ENCODE measurements at places on chromosomes 16 and 17.

- no peak for DNase-seq
These were observed 54.1 kb upstream of the CNEP1R1 start for GRCh38 chr16:49970797-49971431.

GRCh38 chr17:10666906-10667305 is 9.8 kb upstream of the MYH3 start:
- DNase-seq = no peak

DNA sequence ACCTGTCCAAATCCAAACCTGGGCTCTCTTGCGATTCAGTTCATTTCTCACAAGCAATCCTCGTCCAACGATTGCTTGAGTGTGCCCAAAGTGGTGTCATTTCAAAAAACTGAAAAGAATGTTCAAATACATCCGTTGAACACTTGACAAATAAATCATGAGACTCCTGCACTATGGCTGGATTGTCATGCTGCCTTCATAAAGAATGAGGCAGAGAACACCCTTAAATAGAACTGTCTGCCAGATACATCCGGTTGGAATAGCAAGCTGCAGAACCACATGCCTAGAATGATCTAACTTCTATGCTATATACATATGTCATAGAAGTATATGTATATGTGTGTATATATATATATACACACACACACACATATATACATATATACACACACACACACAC is 55.4 kb upstream of the HAPSTR1 start:
- no peak for DNase-seq

- no peak for DNase-seq
These were observed 324.1 kb downstream of the ZFHX3 start for GRCh38 chr16:72723781-72724180.

- DNase-seq = no peak
These were observed 138.6 kb upstream of the CHMP6 start for GRCh38 chr17:80853076-80853475.

- DNase-seq = no peak
These were observed 491 bp downstream of the IST1 start for GRCh38 chr16:71895679-71896365.

DNA sequence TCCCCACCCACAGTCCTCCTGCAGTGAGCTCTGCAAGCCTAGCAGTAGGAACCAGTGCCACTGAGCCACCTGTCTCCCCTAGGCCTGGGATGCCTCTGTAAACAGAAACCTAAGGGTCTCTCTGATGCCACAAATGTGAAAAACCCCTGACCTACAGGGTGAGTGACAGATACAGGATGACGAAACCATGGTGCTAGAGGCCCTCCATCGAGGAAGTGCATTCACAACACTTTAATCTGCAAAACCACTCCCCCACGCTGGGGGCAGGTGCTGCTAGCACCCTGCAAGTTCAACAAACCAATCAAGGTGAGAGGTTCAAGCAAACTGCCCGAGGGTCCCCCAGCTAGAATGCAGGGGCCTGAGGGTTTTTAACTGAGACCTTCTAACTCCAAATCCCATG is 59.5 kb downstream of the CDYL2 start:
- DNase-seq = no peak

DNA sequence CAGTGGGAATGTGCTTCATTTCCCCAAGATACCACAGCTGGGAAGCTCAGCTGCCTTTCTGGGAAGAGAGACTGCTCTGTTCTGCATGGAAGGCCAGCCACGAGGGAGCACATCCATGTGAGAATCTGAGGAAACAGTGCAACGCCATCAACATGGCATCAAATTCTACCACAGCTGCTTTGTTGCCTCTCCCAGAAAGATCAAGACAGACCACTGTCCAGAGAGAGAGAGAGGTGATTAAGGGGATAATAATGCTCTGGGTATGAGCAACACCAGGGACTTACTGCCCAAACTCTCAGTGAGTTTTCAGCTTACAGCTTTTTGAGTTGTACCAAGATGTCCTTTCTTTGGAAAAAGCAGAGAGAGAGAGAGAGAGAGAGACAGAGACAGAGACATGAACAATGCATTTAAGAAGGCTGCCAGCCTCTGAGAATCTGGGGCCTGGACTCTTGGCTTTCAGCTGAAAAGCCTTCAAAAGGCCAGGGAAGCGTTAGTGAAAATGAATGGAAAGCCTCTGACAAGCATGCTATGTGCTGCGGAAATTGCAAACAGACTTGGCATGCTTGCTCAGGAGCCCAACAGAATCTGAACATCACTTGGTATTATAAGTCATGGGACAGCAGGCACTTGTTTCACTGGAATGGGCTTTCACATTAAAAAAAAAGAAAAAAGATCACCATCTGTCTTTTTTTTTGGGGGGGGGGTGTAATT is 223.1 kb downstream of the MAP2K6 start:
- DNase-seq = no peak

DNA sequence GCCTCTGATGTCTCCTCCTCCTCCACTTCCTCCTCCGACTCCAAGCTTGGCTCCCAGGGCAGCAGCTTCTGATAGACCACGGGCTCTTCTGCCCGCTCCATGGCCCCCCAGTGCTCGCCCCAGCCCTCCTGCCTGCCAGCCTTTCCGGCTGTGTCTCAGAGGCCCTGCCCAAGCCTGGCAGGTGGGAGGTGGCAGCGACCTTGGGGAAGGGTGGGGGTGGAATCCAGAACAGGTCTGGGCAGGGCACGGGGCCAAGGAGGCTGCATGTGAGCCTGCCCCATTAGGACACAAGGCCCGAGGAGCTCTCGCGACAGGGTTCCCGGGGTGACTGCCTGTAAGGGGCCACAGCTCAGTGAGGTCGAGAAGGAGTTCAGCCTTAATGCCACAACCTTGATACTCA is at the start of gene GGT6:
GGT6 (minus strand) TSS at position 157 of the 400 bp plus-strand sequence; CDS start at position 101, 56 bp downstream.
- DNase-seq = no peak

- no peak for DNase-seq
These were observed 53.7 kb upstream of the LGALS9 start for GRCh38 chr17:27577121-27577761.

GRCh38 chr16:76532188-76532973 is 255.2 kb downstream of the CNTNAP4 start:
- DNase-seq = no peak

- DNase-seq = no peak
These were observed 798 bp downstream of the CLDN9 start for GRCh38 chr16:3013491-3013951.

DNA sequence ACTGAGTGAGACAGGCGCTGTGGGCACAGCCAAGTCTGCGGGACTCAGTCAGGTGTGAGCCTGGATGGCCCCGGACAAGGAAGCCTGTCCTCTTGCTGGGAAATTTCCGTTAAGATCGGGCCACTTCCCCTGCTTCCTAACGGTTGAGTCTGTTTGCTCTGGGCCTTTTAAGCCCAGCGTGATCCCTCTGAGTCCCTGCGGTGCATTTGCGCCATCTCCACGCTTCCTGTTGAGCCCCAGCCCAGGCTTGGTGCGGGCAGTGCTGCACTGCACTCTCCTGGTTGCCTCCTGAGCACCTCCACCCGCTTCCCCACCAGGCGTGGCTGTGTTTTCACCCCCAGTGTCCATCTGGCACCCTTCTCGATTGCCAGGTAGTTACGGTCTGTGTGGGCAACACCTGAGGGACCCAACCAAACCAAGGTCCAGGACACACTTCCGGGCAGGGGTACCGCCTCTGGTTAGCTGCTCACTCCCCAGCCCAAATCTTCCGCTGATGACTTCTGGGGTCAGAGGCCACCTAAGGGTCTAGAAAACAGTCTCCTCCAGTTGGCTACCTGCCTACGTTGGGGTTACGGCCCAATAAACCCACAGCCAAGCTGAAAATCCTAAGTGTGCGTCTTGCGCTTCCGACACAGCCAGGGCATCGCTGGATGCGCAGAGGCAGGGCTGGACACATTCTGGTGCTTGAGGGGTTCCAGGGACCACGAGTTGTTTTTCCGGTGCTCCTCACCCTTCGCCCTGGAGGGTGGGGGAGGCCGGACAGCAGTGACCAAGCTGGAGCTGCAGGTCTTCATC is 1.4 kb upstream of the SLC25A10 start:
- DNase-seq = no peak

GRCh38 chr16:31148281-31148728 is 1.6 kb downstream of the PRSS36 start:
- no peak for DNase-seq

DNA sequence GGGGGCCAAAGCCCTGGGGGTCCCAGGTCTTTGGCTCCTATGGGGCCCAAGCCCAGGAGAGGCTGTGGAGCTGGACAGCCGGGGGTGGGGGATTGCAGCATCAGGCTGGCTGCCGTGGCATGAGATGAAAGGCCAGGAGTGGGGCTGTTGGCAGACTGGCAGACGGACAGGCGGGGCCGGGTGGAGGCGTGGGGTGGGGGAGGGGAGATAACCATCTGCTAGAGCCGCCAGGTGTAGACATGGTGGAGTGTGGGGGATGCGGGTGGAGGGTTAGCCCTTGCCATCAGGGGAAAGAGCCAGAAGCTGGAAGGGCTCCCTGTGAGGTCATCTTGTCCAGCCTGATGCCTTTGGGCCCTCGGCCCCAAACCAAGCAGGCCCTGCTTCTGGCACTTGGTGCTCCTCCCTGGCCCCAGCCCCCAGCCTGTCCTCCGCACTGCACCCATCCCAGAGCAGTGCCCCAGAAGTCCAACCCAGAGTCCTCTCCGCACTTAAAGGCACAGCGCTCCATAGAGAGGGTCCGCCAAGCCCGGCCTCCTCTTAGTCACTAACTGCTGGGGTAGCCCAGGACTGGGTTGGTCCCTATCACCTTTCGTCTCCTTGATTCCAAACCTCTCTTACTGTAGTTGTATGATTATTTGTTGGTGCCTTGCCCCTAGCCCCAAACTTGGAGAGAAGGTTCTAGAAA is 33.3 kb upstream of the DLX4 start:
- DNase-seq = peak; percentile 48

DNA sequence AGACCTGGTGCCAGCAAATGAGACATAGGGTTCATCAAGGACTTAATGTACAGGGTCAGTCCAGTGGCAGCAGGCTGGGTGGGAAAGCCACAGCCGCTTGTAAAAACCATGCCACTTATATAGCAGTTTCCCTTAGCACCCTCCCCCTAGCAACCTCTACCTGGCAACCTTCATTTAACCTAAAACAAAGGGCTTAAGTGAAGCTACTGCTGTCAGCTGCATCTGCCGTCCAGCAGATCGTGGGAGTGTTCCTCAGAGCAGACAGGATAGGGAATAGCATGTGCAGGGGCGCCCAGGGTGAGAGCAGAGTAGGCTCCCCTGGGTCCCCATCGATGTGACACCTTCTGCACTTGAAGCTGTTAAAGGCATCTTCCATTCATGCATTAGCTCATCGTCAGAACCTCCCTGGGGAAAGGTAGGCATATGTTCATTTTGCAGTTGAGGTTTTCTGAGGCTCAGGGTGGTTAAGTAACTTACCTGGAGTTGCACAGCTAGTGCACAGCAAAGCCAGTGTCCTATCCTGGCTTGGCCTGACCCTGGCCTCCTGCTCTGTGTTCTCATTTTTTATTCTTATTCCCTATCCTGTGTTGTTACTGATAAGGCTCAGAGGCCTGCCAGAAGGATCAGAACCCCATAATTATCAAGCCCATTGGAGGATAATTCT is 112.5 kb downstream of the SOCS1 start:
- no peak for DNase-seq
